ENCODE measurements at places on chromosomes 7 and 10.

DNA sequence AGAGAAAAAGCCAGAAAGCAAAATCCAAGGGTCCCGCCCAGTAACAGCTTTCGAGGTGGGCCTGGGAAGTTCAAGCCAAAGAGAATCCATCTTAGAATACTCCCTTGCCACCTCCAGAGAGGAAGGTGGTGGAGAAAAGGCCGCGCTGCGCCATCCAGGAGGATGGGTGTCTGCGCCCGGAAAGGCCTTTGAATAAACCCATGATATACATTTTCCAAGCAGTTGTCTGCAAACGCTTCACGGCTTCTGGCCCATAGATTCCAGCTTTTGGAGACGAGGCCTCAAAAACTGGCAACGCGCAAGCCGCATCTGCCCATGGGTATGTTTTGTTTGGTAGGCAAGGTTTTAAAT, 17.8 kb downstream of the RGS10 start:
- DNase-seq = no peak

- DNase-seq = no peak
Measured at GRCh38 chr10:125505648-125506047, 177.3 kb downstream of the TEX36 start.

- no peak for DNase-seq
Measured at GRCh38 chr7:75925717-75926435, 10.9 kb downstream of the POR start.

- peak; percentile 12 for DNase-seq
Measured at GRCh38 chr10:102604439-102604841, 39.8 kb upstream of the TRIM8 start.

DNA sequence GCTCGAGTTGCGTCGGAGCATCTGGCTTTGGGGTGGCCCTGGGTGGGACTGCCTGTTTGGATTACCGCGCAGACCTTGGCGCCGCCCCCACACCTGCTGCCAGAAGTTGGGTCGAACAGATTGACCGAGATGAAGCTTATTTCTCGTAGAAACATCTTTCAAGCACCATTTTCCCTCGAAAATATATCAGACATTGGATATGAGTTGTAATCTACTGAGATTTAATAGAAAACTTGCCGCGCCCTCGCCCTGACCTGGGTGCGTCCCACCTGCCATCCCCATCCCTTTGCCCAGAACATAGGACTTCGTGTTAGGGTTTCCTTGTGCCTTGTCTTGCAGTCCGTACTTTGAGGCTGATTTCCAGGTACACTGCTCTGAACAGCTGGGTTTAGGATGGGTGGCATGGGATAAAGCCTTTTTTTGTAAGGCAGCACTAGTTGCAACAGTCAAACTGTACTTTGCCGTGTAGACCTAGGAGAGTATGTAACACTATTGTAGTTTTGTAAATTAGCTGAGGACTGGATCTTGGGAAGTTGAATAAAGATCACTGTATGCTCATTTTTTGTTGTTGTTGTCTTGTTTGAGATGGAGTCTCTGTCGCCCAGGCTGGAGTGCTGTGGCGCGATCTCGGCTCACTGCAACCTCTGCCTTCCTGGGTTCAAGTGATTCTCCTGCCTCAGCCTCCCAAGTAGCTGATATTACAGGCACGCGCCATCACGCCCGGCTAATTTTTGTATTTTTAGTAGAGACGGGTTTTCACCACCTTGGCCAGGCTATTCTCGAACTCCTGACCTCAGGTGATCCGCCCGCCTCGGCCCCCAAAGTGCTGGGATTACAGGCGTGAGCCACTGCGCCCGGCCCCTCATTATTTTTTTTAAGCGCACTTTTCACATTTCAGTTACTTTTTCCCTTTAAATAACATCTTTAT, 978 bp downstream of the OGDH start:
- DNase-seq = no peak

- DNase-seq = no peak
Measured at GRCh38 chr7:94838717-94839116, 68.7 kb upstream of the PPP1R9A start.

GRCh38 chr10:6748981-6749635, 169.0 kb upstream of the PRKCQ start:
- DNase-seq = no peak

DNA sequence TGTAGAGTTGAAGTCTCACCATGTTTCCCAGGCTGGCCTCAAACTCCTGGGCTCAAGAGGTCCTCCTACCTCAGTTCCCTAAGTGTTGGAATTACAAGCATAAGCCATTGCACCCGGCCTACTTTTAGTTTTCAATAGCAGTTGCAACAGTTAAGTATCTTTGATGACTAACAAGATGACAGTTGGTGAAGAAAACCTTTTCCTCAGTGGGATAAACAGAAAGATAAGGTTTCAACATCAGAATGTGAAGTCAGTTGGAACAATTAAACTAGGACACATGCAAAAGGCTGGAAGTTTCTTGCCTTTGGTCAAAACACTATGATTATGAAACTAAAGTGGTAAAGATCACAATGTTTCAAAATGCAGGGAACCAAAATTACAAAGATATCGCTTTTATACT, 169.2 kb downstream of the ZNF438 start:
- DNase-seq = peak; percentile 65

GRCh38 chr7:120360918-120361317, 87.9 kb downstream of the KCND2 start:
- DNase-seq = no peak

GRCh38 chr7:141664450-141664849, 37.5 kb downstream of the DENND11 start:
- DNase-seq = no peak

DNA sequence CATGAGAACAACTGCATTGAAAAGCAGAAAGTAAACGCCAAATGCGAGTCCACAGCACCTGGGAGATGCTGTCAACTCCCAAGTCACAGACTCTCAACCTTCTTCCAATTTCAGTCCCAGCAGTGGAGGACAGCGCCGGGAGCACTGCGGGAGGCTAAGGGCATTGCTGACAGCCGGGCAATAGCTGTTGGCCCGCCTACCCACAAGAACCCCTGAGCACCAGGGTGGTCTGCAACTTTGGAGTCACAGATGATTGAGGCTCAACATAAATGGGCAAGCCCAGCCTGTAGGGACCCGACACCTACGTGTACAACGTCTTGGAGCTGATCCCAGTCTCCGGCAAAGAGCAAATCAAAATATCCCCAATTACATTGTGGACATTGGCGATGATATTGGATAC, 262.9 kb downstream of the TCERG1L start:
- DNase-seq = no peak

DNA sequence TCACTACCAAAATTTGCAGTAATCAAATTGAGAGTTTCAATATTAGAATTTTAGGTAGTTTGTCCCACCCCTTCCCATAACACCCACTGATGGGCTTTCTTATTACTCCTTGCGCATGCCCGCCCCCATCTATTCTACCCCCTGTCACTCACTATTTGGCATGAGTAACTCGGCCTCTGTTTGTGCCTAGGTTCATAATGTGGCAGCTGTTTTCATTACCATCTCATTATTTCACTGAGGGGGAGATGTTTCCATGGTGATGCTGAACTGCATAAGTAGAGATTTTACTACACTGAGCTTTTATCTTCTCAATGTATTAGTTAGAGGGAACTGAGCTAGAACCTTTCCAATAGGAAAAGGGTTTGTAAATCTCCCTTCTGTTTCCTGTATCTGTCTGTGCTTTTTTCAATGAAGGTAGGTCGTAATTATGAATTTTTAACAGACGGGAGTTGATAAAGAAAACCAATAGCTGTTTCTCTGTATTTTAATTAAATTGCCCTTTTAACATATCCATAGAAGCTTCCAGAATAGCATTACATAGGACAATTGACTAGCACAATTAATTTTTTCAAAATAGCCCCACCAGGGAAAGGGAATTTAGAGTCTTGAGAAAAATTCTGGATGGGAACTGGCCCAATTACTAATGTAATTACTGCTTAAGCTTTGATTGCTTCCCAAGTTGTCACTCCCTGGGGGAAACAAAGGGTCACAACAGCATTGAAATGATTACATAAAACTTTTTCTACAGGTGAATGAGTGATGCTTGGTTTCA, 33.4 kb downstream of the PRPS1L1 start:
- DNase-seq = no peak

DNA sequence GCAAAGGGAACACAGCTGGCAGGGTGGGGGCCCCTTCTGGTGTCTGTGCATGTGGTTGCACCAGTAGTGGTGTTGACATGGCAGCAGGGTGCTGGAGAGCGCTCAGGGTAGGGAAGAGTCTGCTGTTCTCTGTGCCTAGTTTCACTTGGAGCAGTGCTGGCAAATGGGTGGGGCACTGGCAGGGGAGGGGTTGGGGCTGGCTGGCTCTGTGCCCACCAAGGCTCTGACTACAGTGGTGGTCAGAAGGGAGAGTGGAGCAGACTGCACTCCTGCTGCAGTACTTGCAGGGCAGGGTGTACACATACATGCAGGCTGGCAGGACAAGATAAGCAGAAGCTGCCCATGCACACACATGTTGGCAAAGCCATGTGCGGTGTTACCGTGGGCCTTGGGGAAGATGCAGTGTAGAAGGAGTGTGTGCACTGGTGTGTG, 18.2 kb downstream of the FAM25A start:
- DNase-seq = no peak

DNA sequence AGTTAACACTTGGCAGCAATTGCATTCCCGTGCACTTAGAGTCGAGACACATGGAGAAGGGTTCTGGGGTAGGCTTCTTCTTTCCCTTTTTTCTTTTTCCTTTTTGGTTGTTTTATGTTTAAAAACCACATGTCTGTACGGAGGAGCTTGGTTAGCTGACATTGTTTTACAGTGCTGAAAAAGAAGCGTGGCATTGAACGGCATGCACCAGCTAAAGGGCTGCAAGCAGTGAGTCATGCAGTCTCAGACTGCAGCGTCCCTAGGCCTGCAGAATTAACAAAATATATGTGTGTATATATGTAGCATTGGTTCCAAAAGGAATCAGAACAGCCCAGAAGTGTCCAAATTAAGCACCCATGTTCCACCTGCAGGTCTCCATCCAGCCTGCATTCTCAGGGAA, 211.0 kb downstream of the TCF7L2 start:
- DNase-seq = no peak

DNA sequence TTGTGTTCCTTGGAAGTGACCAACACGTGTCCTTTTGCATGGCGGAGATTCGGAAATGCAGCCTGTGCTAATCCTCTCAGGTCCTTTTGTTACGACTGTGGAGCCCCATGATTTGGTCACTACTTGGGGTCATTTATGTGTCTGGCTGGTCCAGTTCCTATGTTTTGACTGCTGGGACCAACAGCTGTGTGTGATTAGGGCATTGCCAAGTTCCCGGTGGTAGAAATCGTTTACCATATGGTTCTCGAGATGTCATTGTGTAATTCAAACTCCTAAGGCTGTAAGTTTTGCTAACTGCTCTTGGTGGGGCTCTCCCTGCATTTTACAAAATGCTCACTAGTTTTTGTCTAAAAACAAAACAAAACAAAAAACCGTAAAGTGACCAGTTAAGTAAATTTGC, 62.0 kb downstream of the CCNY start:
- DNase-seq = no peak

- DNase-seq = peak; percentile 15
Measured at GRCh38 chr7:80781146-80781545, 137.7 kb downstream of the SEMA3C start.

- DNase-seq = peak; percentile 76
Measured at GRCh38 chr7:2808891-2809665, 35.0 kb downstream of the GNA12 start.

DNA sequence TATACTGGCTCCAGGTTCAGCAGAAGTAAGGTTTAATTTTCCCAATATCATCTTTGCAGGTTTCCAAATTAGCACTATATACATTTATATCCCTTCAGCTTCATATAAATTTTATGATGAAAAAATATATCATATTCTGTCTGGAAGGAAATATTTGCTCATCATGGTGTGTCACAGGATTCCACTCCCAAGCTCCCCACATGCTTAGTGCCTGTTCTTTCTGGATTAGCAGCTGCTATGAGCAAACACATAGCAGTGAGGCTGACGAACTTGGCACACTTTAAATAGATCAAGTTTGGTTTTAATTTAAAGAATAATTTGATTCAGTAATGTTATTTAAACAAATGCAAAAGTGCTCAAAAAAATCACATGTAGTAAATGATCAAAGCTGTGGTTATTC, 251.9 kb downstream of the AGMO start:
- no peak for DNase-seq

GRCh38 chr7:22726907-22727713, at the start of gene IL6:
Gene IL6, plus strand, starts transcription at chr7:22727200. Its CDS starts 63 bp downstream, at chr7:22727263.
- peak; percentile 96 for DNase-seq
